ENCODE measurements at places on chromosomes 11 and 22.

DNA sequence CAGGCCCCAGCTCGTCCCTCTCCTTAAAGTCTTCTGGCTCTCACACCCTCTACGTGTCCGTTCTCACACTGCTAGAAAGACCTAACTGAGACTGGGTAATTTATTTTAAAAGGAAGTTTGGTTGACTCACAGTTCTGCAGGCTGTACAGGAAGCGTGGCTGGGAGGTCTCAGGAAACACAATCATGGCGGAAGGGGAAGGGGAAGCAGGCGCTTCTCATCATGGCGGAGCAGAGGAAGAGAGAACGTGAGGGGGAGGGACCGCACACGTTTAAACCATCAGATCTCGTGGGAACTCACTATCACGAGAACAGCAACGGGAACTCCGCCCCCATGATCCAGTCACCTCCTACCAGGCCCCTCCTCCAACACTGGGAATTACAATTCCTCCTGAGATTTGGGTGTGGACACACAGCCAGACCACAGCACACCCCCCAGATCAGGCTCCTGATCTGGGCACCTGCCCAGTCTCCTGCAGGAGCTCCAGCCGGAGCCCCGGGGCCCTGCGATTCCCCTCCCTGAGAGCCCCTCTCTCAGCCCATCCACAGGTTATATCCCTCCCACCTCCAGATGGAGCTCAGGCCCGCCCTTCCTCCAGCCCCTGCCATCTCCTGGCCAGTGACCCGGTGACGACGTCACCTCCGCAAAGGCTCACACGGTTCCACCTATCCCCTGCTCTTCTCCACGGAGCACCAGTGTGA, 170.2 kb downstream of the BRD1 start:
- DNase-seq: peak; percentile 95

DNA sequence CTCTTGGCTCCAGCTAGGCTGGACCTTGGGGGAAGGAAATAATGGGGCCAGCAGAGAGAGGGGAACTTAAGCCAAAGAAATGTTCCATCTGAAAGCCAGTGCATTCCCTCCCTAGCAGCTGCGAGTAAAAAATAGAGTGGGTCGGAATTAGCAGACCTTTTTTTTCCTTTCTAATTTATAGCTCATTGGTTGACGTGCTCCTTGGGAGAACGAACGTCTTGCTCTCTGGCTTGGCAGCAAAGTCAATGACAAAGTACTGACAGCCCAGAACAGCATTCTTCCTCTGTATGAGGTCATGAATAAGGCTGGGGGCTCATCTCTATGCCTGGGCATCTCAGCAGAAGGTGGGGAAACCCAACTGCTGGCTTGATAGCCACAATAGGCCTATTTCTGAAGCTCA, 65.0 kb downstream of the SEZ6L start:
- DNase-seq: no peak

- DNase-seq: no peak
These were observed 42.5 kb upstream of the CEP126 start for GRCh38 chr11:101872171-101872882.

DNA sequence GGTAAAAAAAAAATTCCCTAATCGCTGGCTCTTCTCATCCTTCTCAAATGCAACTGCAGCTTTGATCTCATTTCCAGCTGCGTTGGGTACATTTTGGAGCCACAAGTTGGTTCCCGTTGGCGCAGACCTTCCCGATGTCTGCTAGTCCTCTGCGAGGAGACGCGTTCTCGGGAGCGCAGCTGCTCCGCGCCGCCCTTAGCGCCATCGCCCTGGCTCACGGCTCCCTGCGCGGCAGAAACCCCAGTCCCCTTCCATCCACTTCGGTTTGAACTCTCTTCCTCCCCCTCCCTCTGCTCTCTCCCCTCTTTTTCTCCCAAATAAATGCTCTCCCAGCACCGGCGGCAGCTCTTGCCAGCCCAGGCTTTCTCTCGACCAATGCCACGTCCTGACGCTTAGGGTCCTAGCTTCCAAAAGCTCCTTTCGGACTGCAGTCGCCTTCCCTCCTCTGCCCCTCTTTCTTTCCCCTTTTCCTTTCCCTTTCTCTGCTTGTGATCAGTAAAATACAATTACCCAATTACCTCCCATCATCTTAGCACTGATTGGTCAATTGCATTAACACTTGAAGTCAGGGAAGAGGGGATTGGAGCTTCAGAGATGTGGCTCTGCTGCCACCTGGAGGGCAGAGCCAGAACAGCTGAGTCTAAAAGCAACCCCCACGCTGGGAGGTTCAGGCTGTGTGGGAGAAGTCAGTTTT, 1165.7 kb downstream of the LRRC4C start:
- no peak for DNase-seq

GRCh38 chr11:64687643-64688533, 35.1 kb downstream of the NRXN2 start:
- no peak for DNase-seq

DNA sequence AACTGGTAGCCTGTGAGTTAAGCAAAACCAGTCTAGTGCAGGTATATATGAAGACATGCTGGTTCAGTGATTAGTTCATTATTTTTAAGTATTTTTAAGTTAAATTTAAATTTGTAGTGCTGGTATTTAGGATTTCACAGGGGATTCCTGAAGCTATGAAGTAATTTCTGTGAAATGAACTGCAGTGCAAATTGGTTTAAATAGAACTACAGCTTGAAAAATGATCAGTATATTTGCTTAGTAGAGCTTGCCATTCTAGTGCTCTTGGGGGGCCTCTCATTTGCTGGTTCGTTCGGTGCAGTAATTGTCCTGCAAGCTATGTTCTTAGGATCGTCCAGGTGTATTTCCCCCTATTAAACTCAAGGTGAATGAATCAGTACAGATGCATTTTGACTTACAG, 13.1 kb downstream of the REXO2 start:
- DNase-seq: no peak

DNA sequence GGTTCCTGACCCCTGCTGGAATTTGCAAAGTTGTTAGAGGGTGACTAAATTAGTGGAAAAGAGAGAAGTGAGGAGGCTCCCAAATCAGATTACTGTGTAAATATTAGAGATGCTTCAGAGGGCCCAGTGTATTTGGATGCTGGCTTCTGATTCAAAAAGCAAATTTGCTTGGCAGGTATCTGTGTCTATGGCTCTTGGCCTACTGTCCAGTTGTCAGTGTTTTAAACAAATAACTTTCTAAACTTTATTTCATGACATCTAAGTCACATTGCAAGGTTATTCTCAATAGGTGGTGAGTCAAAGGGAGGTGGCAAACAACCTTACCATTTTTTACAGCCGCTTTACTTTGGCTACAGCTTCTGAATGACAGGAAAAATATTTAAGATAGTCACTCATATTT, 720.1 kb downstream of the KCNA4 start:
- DNase-seq: no peak

- DNase-seq: no peak
These were observed 18.0 kb upstream of the TMEM135 start for GRCh38 chr11:87019613-87020271.

All from GF-D8 (cell line).